ENCODE measurements at places on chromosomes 5 and 9.
A peak's percentile ranks its signal among the peaks of the same experiment; 100 is the strongest.

DNA sequence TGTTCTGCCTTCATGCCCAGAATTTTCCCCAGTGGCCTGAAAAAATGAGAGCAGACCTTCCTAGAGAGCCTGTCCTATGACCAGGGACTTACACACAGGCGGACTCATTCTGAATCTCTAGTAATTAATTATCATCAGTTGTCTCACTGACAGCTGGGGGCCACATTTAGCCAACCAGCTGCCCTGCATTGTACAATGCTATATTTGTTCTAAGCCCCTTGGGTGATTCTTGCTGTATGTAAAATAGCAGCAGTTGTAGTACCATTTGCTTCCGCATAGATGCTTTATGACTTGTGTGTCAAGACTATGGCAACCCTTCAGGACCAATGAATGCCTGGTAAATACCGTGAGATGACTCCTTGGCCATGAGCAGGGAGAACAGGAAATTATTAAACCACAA, 415.4 kb upstream of the SEMA6A start:
- DNase-seq, result no peak

DNA sequence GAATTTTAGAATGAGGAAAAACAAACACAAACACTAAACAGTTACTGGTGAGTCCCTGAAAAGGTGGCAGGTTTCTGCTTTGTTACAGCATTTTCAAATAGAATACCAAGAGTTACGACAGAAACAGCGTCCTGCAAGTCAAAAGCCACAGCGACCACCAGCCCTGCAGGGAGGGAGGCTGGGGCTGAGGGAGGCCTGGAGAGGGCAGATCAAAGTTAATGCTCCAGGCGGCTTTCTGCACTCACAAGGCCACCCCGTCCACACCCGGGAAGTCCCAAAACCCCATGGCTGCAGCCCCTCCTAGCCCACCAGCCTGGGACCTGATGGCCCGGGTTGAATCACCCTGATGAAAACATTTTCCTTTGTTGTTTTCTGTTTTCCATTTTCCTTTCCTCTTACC, 29.3 kb downstream of the COL23A1 start:
- no peak for DNase-seq

DNA sequence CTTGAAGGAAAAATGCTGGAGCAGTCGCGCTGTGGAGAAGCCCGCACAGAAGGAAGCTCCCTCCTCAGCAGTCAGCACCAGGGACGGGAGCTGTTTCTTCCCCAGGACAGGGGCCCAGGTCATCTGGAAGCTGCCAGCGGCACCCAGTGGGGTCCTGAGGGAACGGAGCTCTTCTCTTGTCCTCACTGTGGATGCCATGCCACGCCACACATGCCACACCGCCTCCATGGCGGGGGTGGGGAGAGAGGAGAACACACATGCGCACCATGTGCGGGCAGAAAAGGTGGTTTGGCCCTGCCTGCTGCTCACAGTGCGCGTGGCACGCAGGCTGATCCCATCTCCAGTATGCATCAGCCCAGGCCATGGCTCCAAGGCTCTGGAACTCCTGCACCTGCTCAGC, 41.7 kb upstream of the ZNF354B start:
- DNase-seq, result no peak

GRCh38 chr9:120868676-120869359, 8.2 kb downstream of the PHF19 start:
- peak; percentile 93 for DNase-seq
